Lung (tissue), 17 donors: ENCODE measurements at places on chromosomes 7 and 10. TPM values are rescaled to one million over a fixed set of nuclear protein-coding genes. Genes with fewer than 3 reads are reported as not detected.

Gene EPHB6
- polyA plus RNA-seq: 3.2 TPM

Gene LIPN
- not detected for polyA plus RNA-seq

Gene PFKFB3
- polyA plus RNA-seq: 234 TPM

Gene TYSND1
- 7.5 TPM for polyA plus RNA-seq

Gene POMZP3
- 11.6 TPM for polyA plus RNA-seq

Gene XRCC2
- 0.34 TPM for polyA plus RNA-seq

Gene NACAD
- 0.85 TPM for polyA plus RNA-seq

Gene CCDC7
- 1.8 TPM for polyA plus RNA-seq

Gene PIK3CG
- polyA plus RNA-seq: 0.61 TPM

Gene GIGYF1
- 36.8 TPM for polyA plus RNA-seq

Gene POU6F2
- polyA plus RNA-seq: not detected

Gene IDI2
- 0.05 TPM for polyA plus RNA-seq

Gene ALOX5
- 98.6 TPM for polyA plus RNA-seq

Gene ATOH7
- polyA plus RNA-seq: 0.02 TPM

Gene FFAR4
- polyA plus RNA-seq: 2.5 TPM

Gene ZNF518A
- polyA plus RNA-seq: 4.4 TPM

Gene MAGI2
- polyA plus RNA-seq: 0.94 TPM

Gene COL17A1
- 2.5 TPM for polyA plus RNA-seq

Gene EIF4EBP2
- 21.8 TPM for polyA plus RNA-seq

Gene EN2
- polyA plus RNA-seq: 0.02 TPM

Gene NPTX2
- 0.41 TPM for polyA plus RNA-seq

Gene PRF1
- 11.5 TPM for polyA plus RNA-seq

Gene WDFY4
- polyA plus RNA-seq: 15.1 TPM

Gene TFPI2
- 11.8 TPM for polyA plus RNA-seq

Gene NSUN6
- 4.8 TPM for polyA plus RNA-seq

Gene INSYN2A
- 0.05 TPM for polyA plus RNA-seq

Gene NEUROD6
- polyA plus RNA-seq: not detected

Gene GARIN1A
- polyA plus RNA-seq: 0.35 TPM

Gene BICC1
- 2.7 TPM for polyA plus RNA-seq

Gene KCNMA1
- 6.5 TPM for polyA plus RNA-seq

Gene C10orf105
- polyA plus RNA-seq: 0.34 TPM
